Bronchus fibroblast of lung (primary cell): ENCODE measurements at places on chromosomes 11 and 22. TPM values are rescaled to one million over a fixed set of nuclear protein-coding genes. Genes with fewer than 3 reads are reported as not detected.

MMP7 gene
- total RNA-seq: not detected in 2 replicates

PTH gene
- total RNA-seq: not detected in 2 replicates

PKP3 gene
- 1.9 and 2.0 TPM in 2 replicates for total RNA-seq

MAPK8IP1 gene
- 8.8 and 11.6 TPM in 2 replicates for total RNA-seq

PKNOX2 gene
- 0.84 and 1.2 TPM in 2 replicates for total RNA-seq

VPREB1 gene
- total RNA-seq: not detected in 2 replicates

SOX10 gene
- not detected in 2 replicates for total RNA-seq

PLXNB2 gene
- total RNA-seq: 100 and 107 TPM in 2 replicates

TPBGL gene
- total RNA-seq: not detected in 2 replicates

DDIAS gene
- total RNA-seq: 7.1 and 7.3 TPM in 2 replicates

FAR1 gene
- total RNA-seq: 22.3 and 23.5 TPM in 2 replicates

MPEG1 gene
- total RNA-seq: not detected in 2 replicates

SLC22A8 gene
- not detected in 2 replicates for total RNA-seq

SYT8 gene
- total RNA-seq: 0.15 TPM in 1 of 2 replicates, not detected in the other

MS4A4A gene
- not detected in 2 replicates for total RNA-seq

TM7SF2 gene
- total RNA-seq: 42.4 and 52.0 TPM in 2 replicates

NXPE2 gene
- total RNA-seq: under 0.01 TPM in 1 of 2 replicates, not detected in the other

SLC22A6 gene
- not detected in 2 replicates for total RNA-seq

MALAT1 gene
- total RNA-seq: 477 and 585 TPM in 2 replicates

TBX10 gene
- not detected in 2 replicates for total RNA-seq

MCM5 gene
- total RNA-seq: 117 and 118 TPM in 2 replicates

P2RY2 gene
- under 0.01 and 0.17 TPM in 2 replicates for total RNA-seq

WNT11 gene
- 0.15 TPM in 1 of 2 replicates, not detected in the other for total RNA-seq

TSSC4 gene
- total RNA-seq: 44.6 and 47.1 TPM in 2 replicates

NPTXR gene
- total RNA-seq: 0.59 and 0.84 TPM in 2 replicates

C22orf42 gene
- not detected in 2 replicates for total RNA-seq

KDM4E gene
- not detected in 2 replicates for total RNA-seq

SMDT1 gene
- 2.7 and 4.2 TPM in 2 replicates for total RNA-seq

ANGPTL5 gene
- total RNA-seq: not detected in 2 replicates

HTR3B gene
- not detected in 2 replicates for total RNA-seq

VWCE gene
- total RNA-seq: 1.0 and 1.3 TPM in 2 replicates

SLC22A9 gene
- total RNA-seq: not detected in 2 replicates
